ENCODE measurements at places on chromosomes 5 and 9. TPM values are rescaled to one million over a fixed set of nuclear protein-coding genes. Genes with fewer than 3 reads are reported as not detected.

- no peak for DNase-seq
Observed at GRCh38 chr5:149007174-149007573, 55.7 kb downstream of the SH3TC2 start.

C5orf58 gene
- total RNA-seq, result not detected

DNA sequence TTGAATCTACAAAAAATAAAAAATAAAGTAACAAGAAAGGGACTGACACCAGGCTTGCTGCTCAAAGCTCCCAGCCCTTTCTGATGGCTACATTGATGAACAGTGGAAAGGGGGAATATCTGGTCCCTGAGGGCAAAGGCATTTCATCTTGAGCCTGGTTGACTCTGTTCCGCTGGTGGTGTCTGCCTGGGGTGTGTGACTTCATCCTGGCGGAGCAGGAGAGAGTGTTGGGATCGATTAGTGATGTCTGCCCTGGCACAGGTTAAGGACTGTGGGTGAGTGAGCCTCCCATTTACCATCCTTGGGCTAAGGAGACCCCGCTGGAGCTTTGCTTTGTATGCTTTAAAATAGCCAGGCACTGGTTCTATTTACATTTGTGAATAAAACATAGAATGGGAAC, 56.9 kb upstream of the ASS1 start:
- no peak for DNase-seq

DNA sequence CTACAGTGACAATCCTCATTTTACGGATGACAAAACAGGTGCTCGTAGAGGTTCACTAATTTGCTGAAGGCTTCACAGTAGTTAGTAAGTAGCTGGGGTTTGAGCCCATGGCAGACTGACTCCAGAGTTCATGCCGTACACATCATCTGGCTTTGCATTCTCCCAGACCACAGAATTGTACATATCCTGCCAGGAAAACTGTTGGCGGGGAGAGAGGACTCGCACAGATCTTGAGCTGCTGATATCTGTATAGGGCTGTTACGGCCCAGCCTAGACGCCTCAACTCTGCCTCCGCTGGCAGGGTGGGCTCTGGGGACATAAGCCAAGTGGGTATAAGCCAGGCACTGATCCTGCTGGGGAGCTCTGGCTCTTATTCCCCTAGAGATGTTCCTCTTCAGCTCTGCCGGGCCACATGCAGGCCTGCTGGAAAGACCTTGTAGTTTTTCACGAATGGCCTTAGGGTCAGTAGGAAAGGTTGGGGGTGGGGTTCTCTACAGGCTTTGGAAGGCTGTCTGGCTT, 16.3 kb downstream of the LARP1 start:
- no peak for DNase-seq

NOTCH1 gene
- total RNA-seq, result 25.6 TPM

AGXT2 gene
- not detected for total RNA-seq

DND1 gene
- total RNA-seq, result not detected

- no peak for DNase-seq
Observed at GRCh38 chr9:84054341-84055010, 73.9 kb downstream of the RMI1 start.

SLC6A19 gene
- total RNA-seq, result not detected

IL9 gene
- not detected for total RNA-seq

CHSY3 gene
- 23.4 TPM for total RNA-seq

DNA sequence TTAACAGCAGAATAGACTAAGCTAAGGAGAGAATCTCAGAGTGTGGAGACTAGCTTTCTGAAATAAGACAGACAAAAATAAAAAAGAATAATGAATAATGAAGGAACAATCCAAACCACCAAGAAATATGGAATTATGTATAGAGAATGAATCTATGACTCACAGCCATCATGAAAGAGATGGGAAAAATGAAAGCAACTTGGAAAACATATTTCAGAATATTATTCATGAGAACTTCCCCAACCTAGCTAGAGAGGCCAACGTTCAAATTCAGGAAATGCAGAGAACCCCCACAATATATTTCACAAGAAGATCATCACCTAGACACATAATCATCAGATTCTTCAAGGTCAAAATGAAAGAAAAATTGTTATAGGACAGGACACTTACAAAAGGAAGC, 349.0 kb upstream of the MPDZ start:
- DNase-seq, result no peak

- DNase-seq, result no peak
Observed at GRCh38 chr5:71587766-71588532, 809 bp downstream of the MCCC2 start.

DNA sequence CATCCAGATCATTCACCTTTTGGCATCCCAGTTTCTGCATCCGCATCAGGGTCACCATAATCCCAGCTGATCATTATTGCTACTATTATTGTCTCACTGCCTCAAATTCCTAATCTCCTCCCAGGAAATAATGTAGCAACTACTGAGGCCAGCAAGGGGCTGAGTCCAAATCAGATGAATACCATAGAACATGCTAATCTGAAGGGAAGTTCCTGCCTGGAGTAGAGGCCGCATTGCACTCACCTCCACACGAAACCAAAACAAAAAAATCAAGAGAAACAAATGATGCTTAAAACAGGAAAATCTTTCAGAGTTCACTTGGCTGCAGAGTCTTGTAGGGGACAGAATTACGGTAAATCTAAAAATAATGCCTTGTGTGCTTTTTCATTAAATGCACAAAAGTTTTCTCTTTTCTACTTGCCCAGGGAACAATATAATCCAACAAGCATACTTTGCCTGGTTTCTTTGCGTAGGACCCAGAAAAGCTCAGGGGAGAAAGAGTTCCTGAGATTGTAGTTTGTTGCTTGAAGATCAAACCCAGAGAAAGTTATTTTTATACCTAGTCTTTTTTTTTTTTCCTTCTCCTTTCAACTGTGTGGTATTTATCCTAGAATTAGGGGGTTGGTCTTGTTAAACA, 87.7 kb upstream of the KLF4 start:
- no peak for DNase-seq

SPINK4 gene
- not detected for total RNA-seq
